Activated T-helper 1 cell treated with anti-CD3 and anti-CD28 coated beads, Interleukin-12 subunit alpha, Interleukin-12 subunit beta, Interleukin-2, Interleukin-4 antibody, amounts not matched to agents 30 ng/mL and 10 ng/mL and 1 ng/mL, durations not matched to agents 14 hours and 24 hours and 36 hours (primary cell): ENCODE measurements at places on chromosomes 1 and 21.

GRCh38 chr1:205244384-205244783 is 16.6 kb downstream of the TMCC2 start:
- no peak for DNase-seq

GRCh38 chr1:173400387-173400995 is 76.6 kb upstream of the PRDX6 start:
- DNase-seq: no peak

DNA sequence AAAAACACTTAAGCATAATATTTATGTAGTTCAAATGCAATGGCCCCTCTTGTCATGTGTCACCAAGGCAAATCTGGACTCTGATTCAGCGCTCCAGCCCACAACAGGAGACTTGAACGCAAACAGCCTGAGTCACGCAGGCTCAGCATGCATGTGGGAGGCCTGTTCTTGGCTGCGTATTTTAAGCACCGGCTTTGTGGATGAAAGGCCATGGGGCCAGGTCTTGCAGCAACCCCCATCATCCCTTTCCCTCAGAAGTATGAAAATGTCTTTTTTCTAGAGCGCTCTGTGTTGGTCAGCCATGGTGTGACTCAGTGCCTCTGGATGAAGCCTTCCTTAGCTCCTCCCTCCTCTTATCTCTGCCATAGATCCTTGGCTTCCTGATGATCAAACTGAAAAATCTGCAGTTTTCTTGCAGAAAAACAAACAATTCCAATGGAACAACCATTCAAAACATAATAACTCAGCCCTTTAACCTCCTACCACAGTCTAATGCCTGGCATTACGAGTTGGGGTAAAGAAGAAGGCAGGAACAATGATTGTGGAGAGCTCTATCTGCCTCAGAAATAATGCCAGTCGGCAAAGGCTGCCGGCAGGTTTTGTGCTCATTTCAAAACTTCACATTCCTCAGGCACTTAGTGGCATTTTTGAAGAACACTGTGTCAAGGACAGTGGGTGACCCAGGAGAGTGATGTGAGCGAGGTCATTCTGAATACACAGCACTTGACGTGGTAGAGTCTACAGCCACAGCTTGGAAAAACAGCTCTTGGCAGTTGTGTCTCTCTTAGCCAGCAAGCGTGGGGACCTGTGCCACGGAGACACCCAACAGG is 167.5 kb downstream of the CLIC6 start:
- no peak for DNase-seq

GRCh38 chr1:34685225-34685624 is 69.6 kb upstream of the GJB5 start:
- DNase-seq: no peak

- no peak for DNase-seq
Measured at GRCh38 chr21:36646011-36646410, 52.9 kb upstream of the SIM2 start.

DNA sequence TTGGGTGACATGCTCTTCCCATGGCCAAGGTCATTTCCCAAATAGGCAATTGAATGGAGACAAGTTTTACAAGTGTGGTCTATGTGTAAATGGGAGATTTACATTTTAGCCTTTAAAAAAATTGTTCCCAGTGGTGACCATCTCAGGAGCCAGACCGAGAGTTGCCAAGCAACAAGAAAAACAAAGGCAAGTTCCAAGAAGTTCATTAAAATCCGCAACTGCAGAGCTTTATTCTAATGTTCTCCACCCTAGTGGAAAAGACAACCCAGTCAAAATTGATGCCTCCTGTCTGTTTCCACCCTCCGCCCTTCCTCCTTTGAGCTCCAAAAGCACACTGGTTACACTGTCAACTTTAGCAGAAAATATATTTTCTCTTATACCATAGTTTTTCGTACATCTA is 33.2 kb upstream of the CD55 start:
- DNase-seq: no peak

DNA sequence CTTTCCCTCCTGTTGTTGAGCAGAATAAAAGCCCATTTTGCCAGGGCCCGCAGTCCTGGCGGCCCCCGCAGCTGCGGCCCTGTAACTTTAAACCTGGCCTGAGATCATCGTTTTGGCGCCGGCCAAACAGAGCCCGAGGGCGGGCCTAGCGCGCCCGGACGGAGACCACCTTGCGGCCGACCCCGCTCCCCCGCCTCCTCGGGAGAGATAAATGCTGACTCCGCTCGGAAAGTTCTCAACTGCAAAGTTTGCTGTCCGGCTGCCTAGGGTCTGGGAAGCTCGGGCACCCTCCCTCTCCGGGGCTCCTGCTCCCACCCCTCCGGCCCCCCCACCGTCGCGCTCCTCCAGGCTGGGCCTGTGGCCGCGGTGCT is at the start of gene PDPN:
Gene PDPN (plus strand): TSS at position 238 of the 371 bp plus-strand sequence. CDS start 202 bp downstream, outside the sequence.
- DNase-seq: no peak

DNA sequence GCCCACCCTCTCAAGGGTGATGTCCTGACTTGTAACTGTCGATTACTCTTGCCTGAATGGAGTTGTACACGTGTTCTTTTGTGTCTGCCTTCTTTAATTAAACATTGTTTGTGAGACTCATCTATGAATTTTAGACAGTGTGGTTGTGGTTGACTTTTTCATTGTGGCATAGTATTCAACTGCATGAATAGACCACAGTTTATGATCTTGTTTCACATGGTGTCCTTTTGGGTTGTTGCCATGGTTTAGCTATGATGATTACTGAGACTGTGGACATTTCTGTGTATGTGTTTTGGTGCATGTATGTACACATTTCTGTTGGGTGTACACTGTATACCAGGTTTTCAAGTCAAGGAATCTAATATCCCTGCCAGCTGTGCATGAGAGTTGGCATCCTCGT is 30.1 kb downstream of the PRMT2 start:
- DNase-seq: no peak

- DNase-seq: no peak
Measured at GRCh38 chr21:37974081-37974480, 57.8 kb upstream of the KCNJ6 start.

DNA sequence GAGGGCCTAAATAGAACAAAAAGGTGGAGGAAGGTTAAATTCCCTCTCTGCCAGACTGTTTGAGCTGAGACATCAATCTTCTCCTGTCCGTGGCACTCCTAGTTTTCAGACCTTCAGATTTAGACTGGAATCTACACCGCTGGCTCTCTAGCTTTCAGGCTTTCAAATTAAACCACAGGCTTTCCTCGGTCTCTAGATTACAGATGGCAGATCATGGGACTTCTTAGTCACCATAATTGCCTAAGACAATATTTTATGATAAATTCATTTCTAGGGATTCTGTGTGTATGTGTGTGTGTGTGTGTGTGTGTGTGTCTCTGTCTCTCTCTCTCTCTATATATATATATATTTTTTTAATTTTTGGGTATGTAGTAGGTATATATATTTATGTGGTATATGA is 428.7 kb downstream of the PLA2G4A start:
- no peak for DNase-seq

- peak; percentile 41 for DNase-seq
Measured at GRCh38 chr21:44455524-44456213, 359 bp downstream of the LRRC3 start.

- DNase-seq: no peak
Measured at GRCh38 chr21:26441149-26441548, 131.9 kb downstream of the CYYR1 start.

GRCh38 chr1:198969981-198970380 is 331.1 kb downstream of the PTPRC start:
- no peak for DNase-seq

- no peak for DNase-seq
Measured at GRCh38 chr1:40723196-40723955, 31.9 kb downstream of the NFYC start.

DNA sequence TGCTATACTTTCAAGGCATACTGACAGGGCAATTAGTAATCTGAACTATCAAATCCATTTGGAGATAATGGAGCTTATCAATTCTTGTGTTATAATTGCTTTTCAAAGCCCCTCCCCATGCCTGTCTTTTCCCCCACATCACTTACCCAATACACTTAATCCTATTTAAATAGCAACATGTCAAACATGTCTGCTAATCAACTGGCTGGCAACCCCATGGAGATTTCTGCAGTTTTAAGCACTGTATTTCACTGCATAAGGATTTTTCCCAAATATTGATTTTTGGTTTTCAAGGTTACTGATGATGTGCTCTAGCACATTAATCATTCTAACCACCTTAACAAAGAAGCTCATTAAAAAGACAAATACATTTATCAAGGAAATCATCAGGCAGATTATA is 800.3 kb downstream of the PLA2G4A start:
- no peak for DNase-seq

- no peak for DNase-seq
Measured at GRCh38 chr1:24343412-24344089, 24.4 kb downstream of the GRHL3 start.

DNA sequence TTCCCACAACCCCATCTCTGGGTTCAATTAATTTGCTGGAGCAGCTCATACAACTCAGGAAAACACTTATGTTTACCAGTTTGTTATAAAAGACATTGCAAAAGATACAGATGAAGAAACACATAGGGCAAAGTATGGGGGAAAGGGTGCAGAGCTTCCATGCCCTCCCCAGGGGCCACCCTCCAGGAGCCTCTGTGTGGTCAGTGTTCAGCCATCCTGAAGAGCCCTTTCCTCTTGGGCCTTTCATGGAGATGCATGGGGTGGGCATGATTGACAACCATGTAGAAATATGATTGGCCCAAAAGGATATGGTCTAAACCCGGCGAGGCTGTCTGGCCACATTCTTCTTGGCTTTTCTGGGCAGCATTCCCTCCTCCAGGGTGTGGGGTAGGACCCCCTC is 56.8 kb upstream of the PDE9A start:
- no peak for DNase-seq

DNA sequence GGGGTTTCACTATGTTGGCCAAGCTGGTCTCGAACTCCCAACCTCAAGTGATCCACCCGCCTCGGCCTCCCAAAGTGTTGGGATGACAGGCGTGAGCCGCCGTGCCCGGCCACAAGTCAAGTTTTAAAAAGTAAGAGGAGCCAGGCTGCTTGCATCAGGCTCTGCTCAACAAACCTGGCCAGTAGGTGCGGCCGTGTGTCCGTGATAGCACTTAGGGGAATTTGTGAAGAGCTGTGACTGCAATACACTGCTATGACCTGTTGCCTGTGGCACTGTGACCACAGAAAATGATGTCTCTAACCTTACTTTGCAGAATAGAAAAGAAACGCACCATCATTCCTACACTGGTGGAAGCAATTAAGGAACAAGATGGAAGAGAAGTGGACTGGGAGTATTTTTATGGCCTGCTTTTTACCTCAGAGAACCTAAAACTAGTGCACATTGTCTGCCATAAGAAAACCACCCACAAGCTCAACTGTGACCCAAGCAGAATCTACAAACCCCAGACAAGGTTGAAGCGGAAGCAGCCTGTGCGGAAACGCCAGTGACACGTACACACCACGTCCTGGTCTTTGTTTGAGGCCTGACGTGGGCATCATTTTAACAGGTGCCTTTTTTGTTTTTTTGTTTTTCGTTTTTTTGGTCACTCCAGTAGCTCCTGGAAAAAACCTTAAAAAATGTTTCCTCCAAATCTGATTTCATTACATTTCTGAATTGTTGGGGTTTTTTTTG is 16.7 kb downstream of the C1orf174 start:
- no peak for DNase-seq
